Vagina (tissue), 2 donors: ENCODE measurements at places on chromosomes 13 and 19.

GRCh38 chr19:46404753-46405468 lies 8.5 kb downstream of the CCDC8 start:
- DNase-seq, result no peak

DNA sequence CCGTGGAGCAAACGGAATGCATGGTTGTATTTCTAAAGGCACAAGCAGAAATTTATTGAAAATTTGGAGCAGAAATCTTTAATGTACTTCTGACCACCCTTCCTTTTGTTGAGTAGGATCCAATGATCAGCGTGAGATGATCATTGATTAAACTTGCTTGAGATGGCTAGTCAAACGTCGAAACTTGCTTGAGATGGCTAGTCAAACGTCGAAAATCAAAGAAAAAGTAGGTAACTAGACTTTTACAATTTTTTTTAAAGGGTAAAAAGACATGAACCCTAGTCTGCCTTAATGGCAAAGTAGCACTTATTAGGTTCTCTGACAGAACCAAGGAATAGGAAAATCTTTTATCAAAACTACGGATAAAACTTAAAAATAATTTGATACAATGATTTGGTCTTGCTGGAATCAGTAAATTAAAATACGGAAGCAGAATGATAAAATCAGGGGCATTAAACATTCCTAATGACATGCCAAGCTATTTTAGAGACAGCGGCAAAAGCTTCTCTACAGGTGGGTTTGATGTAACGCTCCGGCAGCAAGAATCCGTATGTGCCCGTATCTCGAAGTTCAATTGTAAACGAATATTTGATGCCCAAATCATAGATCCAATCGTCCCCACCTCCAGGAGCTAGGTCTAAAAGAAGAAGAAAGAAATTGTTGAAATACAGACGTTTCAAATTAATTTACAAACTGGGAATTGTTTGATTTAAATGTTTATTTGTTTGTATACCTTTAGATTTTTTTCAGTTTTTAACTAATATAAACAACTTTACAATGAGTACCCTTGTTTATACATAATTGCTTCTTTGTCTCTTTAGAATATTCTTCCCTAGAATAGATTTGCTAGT lies 841 bp upstream of the ZC3H13 start:
- no peak for DNase-seq

GRCh38 chr19:40057166-40057565 lies 1.1 kb upstream of the ZNF780B start:
- no peak for DNase-seq

GRCh38 chr19:56951672-56952071 lies 111.1 kb upstream of the PEG3 start:
- DNase-seq, result no peak

GRCh38 chr19:17598953-17599352 lies 43.5 kb downstream of the COLGALT1 start:
- no peak for DNase-seq

DNA sequence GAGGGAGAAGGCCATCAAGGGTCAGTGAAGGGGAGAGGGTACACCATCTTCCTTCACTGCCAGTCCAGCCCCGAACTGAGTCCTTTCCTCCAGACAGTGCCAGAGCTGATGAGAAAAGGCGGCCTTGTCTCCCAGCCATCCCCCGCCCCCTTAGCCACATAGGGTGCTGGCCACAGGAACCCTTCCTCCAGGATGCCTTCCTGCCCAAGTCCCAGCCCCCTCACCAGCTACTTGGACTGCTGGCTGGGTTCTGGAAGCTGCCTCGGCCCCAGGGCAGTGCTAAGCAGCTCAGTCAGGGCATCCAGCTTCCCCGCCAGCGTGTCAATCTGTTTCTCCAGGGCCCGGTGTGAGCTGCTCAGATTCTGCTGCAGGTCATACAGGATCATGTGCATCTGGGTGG lies 12.6 kb upstream of the SMG9 start:
- no peak for DNase-seq

- DNase-seq, result peak; percentile 44
Measured at GRCh38 chr13:44307844-44308243, 65.8 kb upstream of the SERP2 start.

- DNase-seq, result no peak
Measured at GRCh38 chr13:23086968-23087623, 93.7 kb upstream of the SGCG start.

GRCh38 chr19:51637362-51637978 lies 7.3 kb upstream of the SIGLEC5 start:
- no peak for DNase-seq

DNA sequence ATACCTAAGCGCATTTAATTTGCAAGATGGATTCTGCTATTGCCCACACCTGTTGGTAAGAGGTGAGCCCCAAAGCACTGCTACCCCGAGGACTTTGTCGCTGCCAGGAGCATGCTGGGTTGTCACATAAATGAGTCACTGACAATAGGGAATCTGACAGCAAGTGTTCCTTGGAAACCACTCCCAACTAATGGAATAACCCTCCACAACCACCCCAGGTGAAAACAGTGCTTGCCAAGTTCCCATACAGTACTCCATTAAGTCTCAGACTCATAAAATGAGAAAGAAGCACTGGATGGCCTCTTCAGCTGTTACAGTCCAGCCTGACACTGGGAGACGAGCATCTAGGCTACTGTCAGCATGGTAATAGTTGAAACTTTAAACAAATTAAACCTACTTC lies 108.6 kb downstream of the EFNB2 start:
- no peak for DNase-seq

- no peak for DNase-seq
Measured at GRCh38 chr19:53519446-53519845, 18.5 kb upstream of the ZNF331 start.

GRCh38 chr13:109214393-109214792 lies 572.0 kb downstream of the IRS2 start:
- DNase-seq, result no peak

- no peak for DNase-seq
Measured at GRCh38 chr19:47389150-47389556, 30.2 kb downstream of the MEIS3 start.

- DNase-seq, result no peak
Measured at GRCh38 chr19:12913851-12914690, 5.0 kb downstream of the SYCE2 start.

- DNase-seq, result no peak
Measured at GRCh38 chr19:58261968-58262921, 16.5 kb upstream of the ZNF8 start.

GRCh38 chr19:35740108-35740422 lies 2.2 kb downstream of the IGFLR1 start:
- no peak for DNase-seq

GRCh38 chr19:49574206-49574755 lies 6.1 kb downstream of the NOSIP start:
- no peak for DNase-seq

GRCh38 chr19:41414461-41414860 lies 12.7 kb downstream of the B3GNT8 start:
- no peak for DNase-seq

GRCh38 chr19:39021063-39021462 lies 11.3 kb downstream of the FBXO27 start:
- no peak for DNase-seq

DNA sequence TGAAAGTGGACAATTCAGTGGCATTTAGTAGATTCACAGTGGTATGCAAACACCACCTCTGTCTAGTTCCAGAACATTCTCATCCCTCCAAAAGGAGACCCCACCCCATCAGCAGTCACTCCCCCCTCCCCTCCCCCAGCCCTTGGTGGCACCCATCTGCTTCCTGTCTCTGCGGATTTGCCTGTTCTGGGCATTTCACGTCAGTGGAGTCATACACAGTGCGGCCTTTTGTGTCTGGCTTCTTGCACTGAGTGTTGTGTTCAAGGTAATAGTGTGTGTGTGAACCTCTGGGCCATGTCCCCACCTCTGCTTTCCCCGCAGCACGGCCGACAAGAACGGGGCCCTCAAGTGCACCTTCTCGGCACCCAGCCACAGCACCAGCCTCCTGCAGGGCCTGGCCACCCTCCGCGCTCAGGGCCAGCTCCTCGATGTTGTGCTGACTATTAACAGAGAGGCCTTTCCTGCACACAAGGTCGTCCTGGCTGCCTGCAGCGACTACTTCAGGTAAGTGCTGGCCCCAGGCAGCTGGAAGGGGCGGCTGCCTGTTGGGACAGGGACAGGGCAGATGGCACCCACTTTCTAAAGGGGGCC lies 19.4 kb upstream of the CRTC1 start:
- no peak for DNase-seq

GRCh38 chr19:13803038-13803437 lies 7.8 kb downstream of the ZSWIM4 start:
- DNase-seq, result no peak

GRCh38 chr13:105920370-105920769 lies 615.1 kb downstream of the EFNB2 start:
- DNase-seq, result no peak

- DNase-seq, result no peak
Measured at GRCh38 chr13:102170305-102170704, 231.5 kb downstream of the FGF14 start.

DNA sequence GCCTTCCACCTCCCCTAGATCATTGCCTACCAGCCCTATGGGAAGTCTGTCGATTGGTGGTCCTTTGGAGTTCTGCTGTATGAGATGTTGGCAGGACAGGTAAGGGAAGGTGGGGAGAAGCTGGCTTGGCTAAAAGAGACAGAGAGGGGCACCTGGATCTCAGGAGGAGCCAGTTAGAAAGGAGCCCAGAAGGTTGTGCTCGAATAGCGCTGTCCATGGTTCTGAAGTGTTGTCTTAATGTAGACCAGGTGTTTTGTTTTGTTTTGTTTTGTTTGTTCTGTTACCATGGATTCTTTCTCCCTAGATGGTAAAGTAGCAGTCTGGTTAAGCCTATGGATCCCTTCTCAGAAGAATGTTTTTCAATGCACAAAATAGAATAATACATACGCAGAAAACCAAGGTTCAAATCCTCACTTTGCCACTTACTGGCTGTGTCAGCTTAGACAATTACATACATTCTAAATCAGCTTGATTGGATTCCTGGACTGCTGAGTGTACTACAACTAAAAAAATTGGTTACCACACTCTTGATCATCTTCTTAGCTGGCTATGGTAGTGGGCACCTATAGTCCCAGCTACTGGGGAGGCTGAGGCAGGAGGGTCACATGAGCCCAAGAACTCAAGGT lies 5.9 kb upstream of the CACNG7 start:
- no peak for DNase-seq

DNA sequence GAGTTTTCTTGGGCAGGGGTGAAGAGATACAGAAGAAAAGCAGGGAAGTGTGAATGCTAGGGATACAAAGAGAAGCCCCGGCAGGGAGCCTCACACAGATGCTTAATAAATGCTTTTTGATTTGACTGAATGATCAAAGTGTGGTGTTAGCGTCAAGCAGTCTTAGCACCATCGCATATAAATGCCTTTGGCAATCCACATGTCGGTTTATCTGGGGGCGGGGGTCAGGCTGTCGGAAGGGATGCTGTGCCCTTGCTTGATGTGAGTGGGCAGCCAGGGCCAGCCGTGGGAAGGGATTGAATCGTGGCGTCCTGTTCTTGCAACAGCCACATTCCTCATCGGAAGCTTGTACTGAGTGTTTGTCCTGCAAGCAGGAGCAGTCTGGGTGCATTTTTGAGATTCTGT lies 173.1 kb downstream of the LACC1 start:
- no peak for DNase-seq

- no peak for DNase-seq
Measured at GRCh38 chr13:55160867-55161266, 1979.9 kb upstream of the PRR20A start.

DNA sequence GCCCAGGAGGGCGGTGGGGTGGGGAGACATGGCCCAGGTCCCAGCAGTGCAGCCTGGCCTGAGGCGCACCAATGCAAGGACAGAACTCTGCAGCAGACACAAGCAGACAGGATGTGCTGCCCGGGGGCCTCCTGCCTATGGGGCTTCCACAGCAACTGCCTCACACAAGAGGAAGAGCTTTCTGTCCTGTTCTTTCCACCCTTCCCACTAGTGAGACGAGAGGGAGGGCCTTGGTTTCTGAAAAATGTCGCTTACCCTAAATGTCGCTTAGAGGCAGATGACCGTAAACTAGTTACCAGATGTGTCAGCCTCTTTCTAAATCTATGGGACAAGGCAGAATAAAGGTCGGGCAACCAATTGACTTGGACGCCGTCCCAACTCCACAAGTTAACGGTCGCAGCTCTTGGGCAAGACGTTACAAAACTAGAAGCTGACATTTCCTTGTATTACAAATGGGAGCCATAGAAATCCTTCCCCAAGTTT lies at the start of gene LAIR1:
Gene LAIR1 (minus strand): TSS at position 157 of the 483 bp plus-strand sequence. CDS start 127 bp downstream, at position 30.
- no peak for DNase-seq

GRCh38 chr13:76043874-76044273 lies 407.7 kb downstream of the LMO7 start:
- DNase-seq, result no peak

DNA sequence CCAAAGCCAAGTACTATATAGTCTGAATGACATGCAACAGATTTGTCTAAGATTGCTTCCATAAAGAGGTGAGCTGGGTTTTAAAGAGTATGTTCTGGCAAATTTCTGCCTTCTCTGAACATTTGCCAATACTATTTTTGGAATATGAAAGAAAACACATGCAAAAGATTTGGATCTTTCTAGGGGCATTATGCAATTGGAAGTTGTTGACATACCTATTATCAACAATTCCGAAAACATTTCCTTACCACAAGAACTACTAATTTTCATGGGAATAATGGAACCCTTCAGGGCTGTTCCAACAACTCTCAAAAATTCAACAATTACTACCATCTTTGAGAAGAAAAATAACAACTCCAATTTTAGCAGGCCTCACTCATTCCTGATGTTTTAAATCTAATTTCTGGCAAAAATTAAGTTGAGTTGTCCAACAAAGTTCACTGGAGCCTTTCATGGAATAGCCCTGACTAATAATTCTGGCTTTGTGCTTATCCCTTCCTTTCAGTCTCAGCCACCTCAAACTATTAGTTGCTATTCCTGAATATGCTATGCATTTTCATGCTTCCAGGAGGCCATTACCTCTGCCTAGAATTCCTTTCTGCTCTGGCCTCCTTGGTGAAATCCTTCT lies 250.0 kb downstream of the RGCC start:
- no peak for DNase-seq

GRCh38 chr13:19967621-19968020 lies 9.1 kb downstream of the ZMYM2 start:
- DNase-seq, result no peak

GRCh38 chr13:51025245-51025905 lies 85.7 kb downstream of the C13orf42 start:
- DNase-seq, result no peak

DNA sequence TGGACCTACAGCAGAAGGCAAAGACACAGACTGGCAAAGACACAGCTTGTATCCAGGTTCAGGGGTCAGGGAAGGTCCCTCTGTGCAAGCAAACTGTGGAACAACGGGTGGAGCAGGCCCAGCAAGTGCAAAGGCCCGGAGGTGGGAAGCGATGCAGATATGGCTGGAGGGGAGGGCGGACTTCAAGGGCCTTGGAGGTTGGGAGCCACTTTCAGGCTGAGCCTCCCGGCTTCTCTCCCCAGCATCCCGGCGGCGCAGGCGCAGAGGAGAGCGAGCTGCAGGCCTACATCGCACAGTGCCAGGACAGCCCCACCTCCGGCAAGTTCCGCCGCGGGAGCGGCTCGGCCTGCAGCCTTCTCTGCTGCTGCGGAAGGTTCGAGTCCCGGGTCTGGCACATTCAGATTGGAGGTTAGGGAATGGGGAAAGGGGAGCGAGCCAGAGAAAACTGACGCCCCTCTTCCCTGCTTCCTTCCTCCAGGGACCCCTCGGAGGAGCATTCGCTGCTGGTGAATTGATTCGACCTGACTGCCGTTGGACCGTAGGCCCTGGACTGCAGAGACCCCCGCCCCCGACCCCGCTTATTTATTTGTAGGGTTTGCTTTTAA lies 2.1 kb upstream of the PNPLA6 start:
- DNase-seq, result no peak
